Naive B cell (primary cell): ENCODE measurements at places on chromosomes 13 and 19. TPM values are rescaled to one million over a fixed set of nuclear protein-coding genes. Genes with fewer than 3 reads are reported as not detected.

The TYROBP gene
- polyA plus RNA-seq, result 5.7 TPM

The PCSK4 gene
- not detected for polyA plus RNA-seq

The MEDAG gene
- polyA plus RNA-seq, result not detected

The ZNF136 gene
- polyA plus RNA-seq, result 25.1 TPM

DNA sequence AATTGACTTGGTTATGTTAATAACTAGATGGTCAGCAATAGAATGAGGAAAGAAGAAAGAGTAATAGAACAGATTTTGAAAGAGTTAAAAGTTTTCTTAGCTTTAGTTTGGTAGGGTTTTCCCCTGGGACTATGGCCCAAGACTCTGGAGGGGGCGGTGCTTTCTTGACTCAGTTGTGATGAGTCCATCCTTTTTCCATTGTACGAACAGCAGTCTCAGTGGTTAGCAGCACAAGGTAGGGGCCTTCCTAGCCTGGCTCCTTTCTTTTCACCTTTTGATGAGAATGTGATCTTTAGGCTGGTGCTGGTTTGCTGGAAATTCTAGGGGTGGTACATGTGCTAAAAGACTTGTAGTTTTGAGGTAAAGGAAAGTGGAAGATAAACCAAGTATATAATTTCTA is 38.8 kb downstream of the ZNF506 start:
- DNase-seq, result no peak

GRCh38 chr13:74409551-74409950 is 275.3 kb upstream of the KLF12 start:
- no peak for DNase-seq

The ZNF628 gene
- polyA plus RNA-seq, result 2.2 TPM

- peak; percentile 91 for DNase-seq
These were observed 665 bp downstream of the GPX4 start for GRCh38 chr19:1104311-1105007.

- no peak for DNase-seq
These were observed 166.2 kb downstream of the FGF14 start for GRCh38 chr13:102235689-102236088.

DNA sequence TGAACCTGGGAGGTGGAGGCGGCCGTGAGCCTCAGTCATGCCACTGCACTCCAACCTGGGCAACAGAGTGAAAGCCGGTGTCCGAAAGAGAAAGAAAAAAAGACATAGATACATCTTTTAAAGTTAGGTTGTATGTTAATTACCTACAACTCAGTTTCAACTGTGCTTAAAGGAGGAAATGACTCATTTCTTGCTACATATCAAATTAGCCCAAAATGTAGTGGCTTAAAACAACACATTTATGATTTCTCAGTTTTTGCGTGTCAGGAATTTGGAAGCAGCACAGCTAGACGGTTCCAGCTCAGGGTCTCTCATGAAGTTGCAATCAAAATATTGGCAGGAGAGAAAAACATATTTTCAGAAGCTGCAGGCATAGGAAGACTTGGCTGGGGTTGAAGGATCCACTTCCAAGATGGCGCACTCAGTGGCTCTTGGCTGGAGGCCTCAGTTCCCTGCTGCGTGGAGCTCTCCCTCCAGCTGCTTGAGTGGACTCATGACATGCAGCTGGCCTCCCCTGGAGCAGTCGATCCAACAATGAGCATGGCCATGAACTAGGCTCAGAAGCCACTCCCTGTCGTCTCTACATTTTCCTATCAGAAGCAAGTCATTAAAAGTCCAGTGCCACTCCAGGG is 7.1 kb downstream of the LDLR start:
- no peak for DNase-seq

- DNase-seq, result no peak
These were observed 10.8 kb upstream of the RNF113B start for GRCh38 chr13:98187965-98188261.

The IGSF23 gene
- not detected for polyA plus RNA-seq
